MCF 10A (cell line): ENCODE measurements at places on chromosomes 11 and 22. TPM values are rescaled to one million over a fixed set of nuclear protein-coding genes. Genes with fewer than 3 reads are reported as not detected.

GRCh38 chr11:131324921-131325570 lies 45.4 kb upstream of the NTM start:
- H3K4me3 ChIP-seq, result no peak overlapping the region
- no peak overlapping the region for H3K27ac ChIP-seq
- H3K36me3 ChIP-seq, result no peaks in the 10 kb centered on the region

- H3K4me1 ChIP-seq, result peaks cover 23% of the 10 kb centered on the region
- no peaks in the 10 kb centered on the region for H3K36me3 ChIP-seq
- H3K27me3 ChIP-seq, result no peaks in the 10 kb centered on the region
These were observed 11.9 kb upstream of the MRTFA start for GRCh38 chr22:40648386-40648785.

DNA sequence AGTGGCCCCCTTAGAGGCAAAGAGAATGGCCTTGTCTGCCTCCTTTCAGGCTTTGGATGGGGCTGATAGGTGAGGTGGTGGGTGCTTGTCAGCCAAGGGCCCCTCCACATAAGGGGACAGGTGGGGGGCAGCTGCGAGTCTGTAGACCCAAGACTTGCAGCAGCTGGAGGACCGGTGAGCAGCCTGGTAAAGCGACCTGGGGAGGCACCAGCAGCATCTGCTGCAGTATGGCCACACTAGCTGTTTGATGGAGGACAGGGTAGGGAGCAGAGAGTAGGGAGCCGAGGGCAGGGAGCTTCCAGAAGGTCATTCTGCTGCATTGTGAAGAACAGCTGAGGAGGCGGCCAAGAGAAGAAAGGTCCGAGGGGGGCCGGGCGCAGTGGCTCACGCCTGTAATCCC lies 16.8 kb upstream of the MRTFA start:
- H3K27me3 ChIP-seq, result no peaks in the 10 kb centered on the region
- peak overlapping the region; percentile 83 for H3K4me3 ChIP-seq
- H3K36me3 ChIP-seq, result no peaks in the 10 kb centered on the region
- H3K4me1 ChIP-seq, result peaks cover 32% of the 10 kb centered on the region
- no peak for DNase-seq

GRCh38 chr11:70135142-70135541 lies 57.0 kb downstream of the ANO1 start:
- H3K36me3 ChIP-seq, result peaks cover 5% of the 10 kb centered on the region
- H3K4me3 ChIP-seq, result no peak overlapping the region
- H3K4me1 ChIP-seq, result peaks cover 5% of the 10 kb centered on the region
- H3K27me3 ChIP-seq, result no peaks in the 10 kb centered on the region

- peak; percentile 54 for DNase-seq
- H3K27me3 ChIP-seq, result peaks cover 43% of the 10 kb centered on the region
- H3K4me3 ChIP-seq, result no peak overlapping the region
- no peaks in the 10 kb centered on the region for H3K4me1 ChIP-seq
These were observed 16.0 kb downstream of the USH1C start for GRCh38 chr11:17528181-17528691.

GRCh38 chr11:133388975-133389568 lies 143.2 kb downstream of the OPCML start:
- H3K27me3 ChIP-seq, result no peaks in the 10 kb centered on the region
- no peak for DNase-seq
- H3K4me1 ChIP-seq, result no peaks in the 10 kb centered on the region
- H3K4me3 ChIP-seq, result no peak overlapping the region

The BACE1 gene
- 15.8 and 18.1 TPM in 2 replicates for total RNA-seq

The ALDH3B2 gene
- not detected in 2 replicates for total RNA-seq
